ENCODE measurements at places on chromosomes 11 and 22.

- DNase-seq = no peak
Measured at GRCh38 chr22:40819599-40820140, 524 bp upstream of the SLC25A17 start.

- no peak for DNase-seq
Measured at GRCh38 chr22:33504941-33505625, 415.2 kb downstream of the LARGE1 start.

- no peak for DNase-seq
Measured at GRCh38 chr22:44392446-44392921, 79.7 kb upstream of the SHISAL1 start.

- no peak for DNase-seq
Measured at GRCh38 chr11:102534261-102534872, 3.8 kb upstream of the MMP7 start.

DNA sequence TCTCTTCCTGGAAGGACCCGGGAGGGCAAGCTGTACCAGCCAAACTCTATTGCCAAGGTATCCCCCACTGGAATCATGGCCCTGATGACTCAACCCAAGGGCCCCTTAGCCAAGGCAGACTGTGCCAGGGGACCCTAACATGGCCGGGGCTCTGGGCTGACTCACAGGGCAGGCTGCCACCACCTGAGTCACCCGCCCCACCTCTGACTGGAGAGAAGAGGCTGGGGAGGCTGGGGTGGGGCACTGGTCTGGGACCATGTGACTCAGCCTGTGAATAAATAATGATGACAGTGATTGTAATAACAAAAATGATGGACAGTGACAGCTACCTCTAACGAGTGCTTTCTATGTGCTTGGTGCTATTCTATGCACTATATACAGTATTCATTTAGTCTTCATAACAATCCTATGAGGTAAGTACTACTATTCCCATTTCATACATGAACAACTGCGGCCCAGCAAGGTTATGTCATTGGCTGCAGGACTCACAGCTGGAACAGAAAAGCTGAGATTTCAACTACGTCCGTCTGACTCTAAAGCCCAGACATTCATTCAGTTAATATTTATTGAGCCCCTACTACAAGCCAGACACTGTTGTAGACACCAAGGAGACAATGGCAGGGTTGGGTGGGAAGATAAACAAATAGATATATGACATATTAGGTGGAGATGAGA lies 84.2 kb downstream of the FBXO7 start:
- no peak for DNase-seq

DNA sequence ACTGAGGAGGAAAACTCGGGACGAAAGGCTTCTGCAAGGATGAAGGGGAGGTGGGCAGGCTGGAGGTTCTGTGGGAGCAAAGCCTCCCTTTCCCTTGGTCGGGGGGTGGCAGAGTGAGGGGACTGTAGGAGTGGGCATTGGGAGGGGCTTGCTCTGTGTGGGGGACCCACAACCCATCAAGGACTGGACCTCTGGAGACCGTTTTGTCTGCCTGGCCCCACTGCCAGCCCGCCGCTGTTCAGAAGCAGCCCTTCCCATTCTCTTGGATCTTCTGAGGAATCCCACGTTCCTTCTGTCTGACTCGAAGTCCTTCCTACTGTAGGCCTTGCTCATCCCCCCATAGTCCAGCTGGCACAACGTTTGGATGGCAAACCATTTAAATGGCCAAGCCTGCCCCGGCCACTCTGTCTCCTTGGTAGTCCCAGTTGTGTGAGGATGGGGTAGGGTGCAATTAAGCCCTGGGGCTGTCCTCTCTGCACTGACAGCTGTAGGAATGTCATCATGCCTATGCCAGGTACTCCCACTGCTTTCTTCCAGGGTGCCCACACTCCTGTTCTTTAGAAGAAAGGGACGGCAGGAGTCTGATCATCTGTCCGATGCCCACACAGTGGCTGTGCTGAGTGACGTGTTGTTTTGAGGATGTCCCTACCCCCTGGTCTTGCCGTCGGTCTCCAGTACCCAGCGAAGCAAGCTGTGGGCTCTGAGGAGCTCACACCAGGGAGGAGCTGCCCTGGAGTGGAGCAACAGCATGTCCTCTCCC lies 17.0 kb upstream of the NECTIN1 start:
- no peak for DNase-seq

DNA sequence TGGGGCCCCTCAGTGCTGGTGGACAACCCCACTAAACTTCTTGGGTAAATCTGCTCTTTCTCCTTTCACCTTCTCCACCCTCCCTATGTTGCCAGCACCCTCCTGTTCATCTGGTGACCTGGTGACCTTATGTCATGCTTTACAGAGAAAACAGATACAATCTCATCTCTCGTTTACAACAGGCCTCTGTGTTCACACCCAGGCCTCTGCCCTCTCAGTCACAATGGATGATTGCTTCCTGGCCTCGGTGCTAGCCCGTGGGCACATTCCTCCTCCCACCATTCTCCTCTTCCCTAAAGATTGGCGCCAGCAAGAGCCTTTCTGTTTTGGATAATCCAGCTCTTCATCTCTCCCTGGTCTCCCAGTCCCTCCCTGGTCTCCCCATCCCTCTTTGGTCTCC lies 12.3 kb upstream of the PNPLA3 start:
- no peak for DNase-seq

GRCh38 chr11:815675-816432 lies 2.9 kb upstream of the PNPLA2 start:
- DNase-seq = no peak

- no peak for DNase-seq
Measured at GRCh38 chr11:10605941-10606381, 37.5 kb upstream of the LYVE1 start.

GRCh38 chr11:14107050-14107430 lies 144.5 kb downstream of the SPON1 start:
- no peak for DNase-seq

- DNase-seq = no peak
Measured at GRCh38 chr11:67267188-67268080, 1.2 kb downstream of the GRK2 start.

DNA sequence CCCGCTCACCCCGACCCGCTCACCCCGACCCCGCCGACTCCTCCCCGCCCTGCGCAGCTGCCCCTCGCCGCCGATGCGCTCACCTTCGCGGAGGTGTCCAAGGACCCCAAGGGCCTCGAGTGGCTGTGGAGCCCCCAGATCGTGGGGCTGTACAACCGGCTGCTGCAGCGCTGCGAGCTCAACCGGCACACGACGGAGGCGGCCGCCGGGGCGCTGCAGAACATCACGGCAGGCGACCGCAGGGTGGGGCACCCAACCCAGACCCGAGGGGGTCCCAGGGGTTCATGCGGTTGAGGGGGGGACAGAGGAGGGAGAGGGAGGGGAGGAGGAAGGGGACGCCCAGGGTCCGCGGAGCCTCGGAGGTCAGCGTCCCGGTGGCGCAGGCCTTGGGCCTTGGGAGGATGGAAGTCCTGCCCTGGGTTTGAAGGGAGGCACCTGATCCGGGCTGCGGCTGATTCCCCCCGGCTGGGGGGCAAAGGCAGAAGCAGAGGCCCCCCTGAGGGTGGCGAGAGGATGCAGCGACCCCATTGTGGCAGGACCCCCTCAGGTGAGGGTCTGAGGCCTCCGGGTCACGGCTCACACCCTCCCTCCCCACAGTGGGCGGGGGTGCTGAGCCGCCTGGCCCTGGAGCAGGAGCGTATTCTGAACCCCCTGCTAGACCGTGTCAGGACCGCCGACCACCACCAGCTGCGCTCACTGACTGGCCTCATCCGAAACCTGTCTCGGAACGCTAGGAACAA lies 9.2 kb downstream of the PKP3 start:
- no peak for DNase-seq

- no peak for DNase-seq
Measured at GRCh38 chr22:33529424-33530113, 390.7 kb downstream of the LARGE1 start.

- DNase-seq = no peak
Measured at GRCh38 chr11:22703040-22703439, 36.6 kb downstream of the GAS2 start.

DNA sequence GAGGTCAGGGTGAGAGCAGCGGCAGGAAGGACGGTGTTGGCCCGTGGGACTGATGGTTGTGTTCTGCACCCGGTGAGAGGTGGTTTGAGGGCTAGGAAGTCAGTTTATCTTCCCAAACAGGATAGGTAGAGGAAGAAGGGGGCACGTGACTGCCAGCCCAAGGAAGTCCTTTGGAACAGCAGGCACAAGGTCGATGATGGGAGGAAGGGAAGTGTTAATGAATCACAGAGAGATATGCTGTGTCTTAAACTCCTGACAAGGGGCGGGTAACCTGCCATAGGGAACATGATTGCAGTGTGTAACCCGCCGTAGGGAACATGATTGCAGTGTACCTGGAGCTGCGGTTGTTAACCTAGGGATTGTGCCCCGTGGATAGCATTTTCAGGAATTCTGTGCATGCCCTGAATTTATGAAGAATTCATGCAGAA lies 49.0 kb downstream of the PRR5L start:
- no peak for DNase-seq

DNA sequence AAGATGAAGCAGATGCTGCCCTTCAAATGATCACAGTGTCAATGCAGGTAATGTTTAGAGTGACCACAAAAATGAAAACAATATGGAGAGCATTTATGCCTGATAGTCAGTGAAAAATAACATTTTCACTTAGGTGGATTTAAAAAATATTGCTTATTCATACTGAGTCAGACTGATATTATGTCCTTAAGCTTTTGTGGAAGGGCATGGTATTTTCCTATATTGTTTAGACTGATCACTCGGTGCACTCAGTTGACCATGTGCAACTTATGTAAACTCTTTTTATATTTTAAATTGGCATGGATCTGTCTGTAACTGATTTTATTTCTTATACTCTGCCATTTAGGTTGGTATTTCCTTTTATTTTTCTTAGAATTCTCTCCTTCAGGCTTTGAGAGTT lies 106.6 kb downstream of the DYNC2H1 start:
- DNase-seq = no peak

DNA sequence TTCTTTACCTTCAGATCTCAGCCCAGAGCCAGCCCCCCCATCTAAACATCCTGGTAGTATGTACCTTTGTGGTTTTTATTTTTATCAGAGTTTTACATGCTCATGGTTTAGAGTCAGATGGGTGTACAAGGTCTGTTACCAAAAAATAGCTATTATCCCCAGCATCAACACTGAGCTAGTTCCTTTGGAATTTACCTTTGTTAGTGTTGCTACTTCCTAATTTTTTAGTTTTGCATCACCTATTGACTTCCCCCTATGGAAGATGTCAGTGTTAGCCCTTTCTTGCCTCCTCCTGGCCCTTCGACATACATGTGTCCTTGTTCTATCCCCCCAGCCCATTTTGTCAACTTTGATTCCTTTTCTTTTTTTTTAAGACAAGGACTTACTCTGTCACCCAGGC lies 7.4 kb downstream of the UPB1 start:
- no peak for DNase-seq

DNA sequence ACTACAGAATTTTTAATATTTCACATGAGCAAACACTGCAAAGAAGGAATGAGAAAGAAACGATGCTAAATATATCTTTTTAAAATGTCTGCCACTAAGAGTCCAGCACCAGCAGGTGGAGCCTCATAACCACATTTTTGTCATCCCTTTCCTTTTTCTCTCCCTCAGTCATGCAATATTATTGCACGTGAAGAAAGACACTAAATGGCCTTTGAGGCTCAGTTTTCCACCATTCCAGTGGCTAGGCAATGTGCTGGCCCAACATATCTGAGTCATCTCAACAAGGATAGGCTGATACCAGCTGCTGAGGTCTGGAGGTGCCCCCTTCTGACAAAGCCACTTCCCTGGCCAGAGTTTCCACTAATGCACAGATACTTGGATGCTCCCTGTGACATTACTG lies 1.8 kb downstream of the ALKBH8 start:
- DNase-seq = peak; percentile 23

DNA sequence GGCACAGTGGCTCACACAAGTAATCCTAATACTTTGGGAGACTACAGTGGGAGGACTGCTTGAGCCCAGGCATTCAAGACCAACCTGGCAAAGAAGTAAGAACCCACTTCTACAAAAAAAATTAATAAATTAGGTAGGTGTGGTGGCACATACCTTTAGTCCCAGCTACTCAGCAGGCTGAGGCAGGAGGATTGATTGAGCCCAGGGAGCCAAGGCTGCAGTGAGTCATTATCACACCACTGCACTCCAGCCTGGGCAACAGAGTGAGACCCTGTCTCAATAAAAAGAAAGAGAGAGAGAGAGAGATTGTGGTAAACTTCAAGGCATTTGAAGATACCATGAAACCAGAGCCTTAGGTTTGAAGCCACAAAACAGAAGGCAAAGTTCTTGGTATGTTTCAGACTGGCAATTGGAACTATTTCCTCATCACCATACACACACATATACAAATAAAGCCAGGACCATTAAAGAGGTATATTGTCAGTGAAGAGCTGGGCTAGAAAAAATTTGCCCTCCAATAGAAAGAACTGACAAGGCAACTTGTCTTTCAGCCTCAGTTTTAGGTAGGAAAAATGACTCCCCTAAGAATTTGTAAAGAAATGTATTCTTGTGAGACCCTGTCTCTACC lies 24.6 kb upstream of the B3GNT6 start:
- DNase-seq = no peak

DNA sequence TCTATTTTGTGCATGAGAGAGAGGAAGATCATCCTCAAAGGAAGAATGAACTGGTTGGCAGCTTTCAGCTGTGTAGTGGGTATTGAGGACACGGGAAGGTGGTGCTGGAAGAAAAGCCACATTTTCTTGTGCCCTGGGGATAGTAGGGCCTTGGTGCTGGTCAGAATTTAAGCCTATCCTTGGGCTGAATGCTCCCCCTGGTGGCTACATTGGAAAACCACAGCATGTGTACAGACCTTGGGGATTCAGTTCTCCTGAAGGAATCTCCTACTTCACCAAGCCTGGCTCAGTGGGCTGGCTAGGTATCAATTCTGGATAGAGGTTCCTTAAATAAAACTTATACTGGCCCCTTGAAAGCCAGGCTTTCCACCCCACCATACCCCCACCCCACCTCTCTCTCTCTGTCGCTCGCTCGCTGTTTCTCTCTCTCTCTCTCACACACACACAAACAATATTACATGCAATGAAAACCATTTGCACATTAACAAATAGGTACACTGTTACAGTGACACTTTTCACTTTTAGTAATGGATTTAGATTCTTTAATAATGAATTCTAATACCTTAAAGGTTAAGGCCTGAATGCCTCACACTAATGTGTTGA lies 2.8 kb upstream of the OR51M1 start:
- no peak for DNase-seq

DNA sequence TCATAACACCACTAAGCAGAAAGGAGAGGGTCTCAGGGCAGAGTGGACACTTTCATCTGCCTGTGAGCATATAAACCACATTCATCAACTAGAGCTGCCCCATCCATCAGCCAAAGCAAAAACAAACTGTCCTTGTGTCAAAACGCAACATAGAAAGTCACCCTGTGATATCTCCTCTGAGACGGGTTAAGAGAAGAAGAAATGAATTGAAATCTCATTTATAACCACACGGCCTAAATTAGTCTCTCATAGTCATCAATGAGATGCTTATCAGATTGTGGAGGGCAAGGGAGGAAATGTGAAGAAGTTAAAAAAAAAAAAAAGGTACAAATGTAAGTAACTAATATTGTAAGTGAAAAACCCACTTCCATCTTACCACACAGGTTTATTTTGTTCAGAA lies 75.7 kb downstream of the SIK3 start:
- no peak for DNase-seq

GRCh38 chr11:60261014-60261413 lies 18.1 kb upstream of the MS4A4E start:
- DNase-seq = no peak

GRCh38 chr11:118401151-118401879 lies at the start of gene ATP5MG:
Gene ATP5MG, plus strand, starts transcription at chr11:118401606. Its CDS starts 60 bp downstream, at chr11:118401666.
- DNase-seq = peak; percentile 92

- DNase-seq = no peak
Measured at GRCh38 chr22:32336771-32337424, 20.8 kb upstream of the RFPL3 start.

Data from activated gamma-delta T cell treated with Interleukin-2 at 50 U/mL for 16 hours (primary cell).